NCI-H1694 treated with DMSO at 0.1 percent for 48 hours (cell line): ENCODE measurements at places on chromosomes 5 and 9.
A peak's percentile ranks its signal among the peaks of the same experiment; 100 is the strongest.

GRCh38 chr5:92836855-92837755, 743.9 kb downstream of the NR2F1-AS1 start:
- no peak for DNase-seq

GRCh38 chr9:37350486-37351190, 71.9 kb upstream of the GRHPR start:
- DNase-seq, result no peak

DNA sequence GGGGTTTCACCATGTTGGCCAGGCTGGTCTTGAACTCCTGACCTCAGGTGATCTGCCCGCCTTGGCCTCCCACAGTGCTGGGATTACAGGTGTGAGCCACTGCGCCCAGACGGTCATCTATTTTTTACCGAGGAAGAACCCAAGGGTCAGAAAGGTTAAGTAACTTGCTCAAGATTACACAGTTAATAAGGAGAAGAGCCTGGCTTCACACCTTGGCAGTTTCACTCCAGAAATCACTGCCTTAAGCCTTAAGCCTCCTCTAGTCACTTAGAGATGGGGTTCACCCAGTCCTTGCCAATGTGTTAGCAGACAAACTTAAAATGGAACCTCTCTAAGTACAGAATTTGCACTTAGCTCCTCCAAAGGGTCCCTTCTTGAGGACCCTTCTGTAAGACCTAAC, 116.3 kb downstream of the PTTG1 start:
- DNase-seq, result no peak

GRCh38 chr9:114719290-114719689, 37.3 kb upstream of the TEX48 start:
- no peak for DNase-seq

DNA sequence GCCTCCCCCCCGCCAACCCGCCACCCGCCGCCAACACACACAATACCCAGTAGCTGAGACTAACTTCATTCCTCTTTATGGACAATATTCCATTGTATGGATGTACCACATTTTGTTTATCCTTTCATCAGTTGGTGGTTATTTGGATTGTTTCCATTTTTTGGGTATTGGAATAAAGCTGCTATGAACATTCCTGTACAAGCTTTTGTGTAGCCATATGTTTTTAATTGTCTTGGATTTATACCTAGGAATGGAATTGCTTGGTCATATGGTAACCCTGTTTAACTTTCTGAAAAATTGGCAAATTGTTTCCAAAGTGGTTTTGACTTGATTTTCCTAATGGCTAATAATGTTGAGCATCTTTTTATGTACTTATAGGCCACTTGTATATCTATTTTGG, 4.9 kb upstream of the UBTD2 start:
- DNase-seq, result no peak

DNA sequence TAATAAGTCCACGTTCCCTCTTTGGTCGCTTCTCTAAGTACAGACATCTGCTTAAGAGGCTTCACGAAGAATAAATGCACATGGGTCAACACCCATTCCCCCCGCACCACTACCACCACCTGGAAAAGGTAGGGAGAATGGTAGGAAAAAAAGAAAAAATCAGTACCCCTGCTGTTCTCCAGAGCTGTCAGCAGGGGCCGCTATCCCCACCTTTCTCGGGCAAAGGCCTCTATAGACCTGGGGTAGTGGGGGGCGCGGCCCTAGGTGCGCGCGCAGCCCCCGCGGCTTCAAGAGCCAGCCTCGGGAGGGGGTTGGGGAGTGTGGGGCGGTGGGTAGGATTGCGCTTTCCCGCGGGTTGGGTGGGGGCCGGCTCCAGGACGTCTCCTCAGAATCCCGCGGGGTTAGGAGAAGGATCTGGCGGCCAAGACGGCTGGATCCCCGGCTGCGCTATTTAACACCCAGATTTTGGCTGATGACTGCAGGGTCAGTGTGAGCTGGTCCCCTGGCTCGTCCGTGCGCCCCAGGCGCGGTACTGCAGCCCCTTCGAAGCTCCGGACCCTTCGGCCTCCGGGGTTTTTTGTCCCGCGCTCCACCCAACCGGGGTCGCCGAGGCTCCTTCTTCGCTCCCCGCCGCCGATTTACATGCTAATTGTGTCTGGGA, 1.6 kb upstream of the SEMA6A start:
- DNase-seq, result peak; percentile 5

GRCh38 chr9:136558373-136558772, 12.5 kb upstream of the NOTCH1 start:
- no peak for DNase-seq

DNA sequence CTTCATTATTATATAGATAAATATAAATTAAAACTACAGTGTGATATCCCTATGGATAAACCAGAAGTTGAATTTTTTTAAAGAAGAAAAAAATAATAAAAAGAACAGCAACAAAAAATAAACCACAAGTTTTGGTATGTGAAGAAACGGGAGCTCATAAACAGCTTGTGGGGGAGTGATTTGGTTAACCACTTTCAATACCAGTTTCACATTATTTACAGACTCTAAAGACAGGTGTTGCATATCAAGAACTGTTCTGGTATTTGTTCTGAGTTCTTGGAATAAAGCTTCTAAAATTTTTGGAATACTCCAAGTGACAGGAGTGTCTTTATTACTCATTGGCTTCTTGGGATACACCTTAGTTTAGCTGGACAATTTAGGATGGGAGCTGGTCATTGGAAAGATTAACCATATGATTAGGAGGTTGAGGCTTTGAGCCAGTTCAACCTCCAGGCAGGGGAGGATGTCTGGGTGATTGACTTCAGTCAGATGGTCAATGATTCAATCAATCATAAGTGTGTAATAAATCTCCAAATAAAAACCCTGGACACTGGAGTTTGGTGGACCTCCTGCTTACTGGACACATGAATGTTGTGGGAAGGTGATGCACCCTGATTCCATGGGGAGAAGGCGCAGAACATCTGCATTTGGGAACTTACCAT, 2223.1 kb upstream of the C9orf72 start:
- no peak for DNase-seq

DNA sequence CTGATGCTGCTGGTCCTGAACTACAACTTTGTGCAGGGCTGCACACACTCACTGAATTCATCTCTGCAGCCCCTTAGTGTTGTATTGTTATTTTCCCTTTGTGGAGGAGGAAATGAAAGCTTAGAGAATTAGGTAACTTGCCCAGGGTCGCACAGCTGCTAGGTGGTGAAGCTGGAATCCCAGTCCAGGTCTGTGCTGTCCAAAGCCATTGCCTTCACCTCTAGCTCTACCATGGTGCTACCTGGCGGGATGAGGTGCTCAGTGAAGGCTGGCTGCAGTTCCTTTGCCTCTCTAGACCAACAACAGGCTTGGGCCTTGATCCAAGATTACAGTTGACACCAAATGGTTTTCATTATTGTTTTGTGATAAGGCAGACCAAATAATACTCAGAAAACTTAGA, 177.8 kb upstream of the PITX1 start:
- no peak for DNase-seq

DNA sequence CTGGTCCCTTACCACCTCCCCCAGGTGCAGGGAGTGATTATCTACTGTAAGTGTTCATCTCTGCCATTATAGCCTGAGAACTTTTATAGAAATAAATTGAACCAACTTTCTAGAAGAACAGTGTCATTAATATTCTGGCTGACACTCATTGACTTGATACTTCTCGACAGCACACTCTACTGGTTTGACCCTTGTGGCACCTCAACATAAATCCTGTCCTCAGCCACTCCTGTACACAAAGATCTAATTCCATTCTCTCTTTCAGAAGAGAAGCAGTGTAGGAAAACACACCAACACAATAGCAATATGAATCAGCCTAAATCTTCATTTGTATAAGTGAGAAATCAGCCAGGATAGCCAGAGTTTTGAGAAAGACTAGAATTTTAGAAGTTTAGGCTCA, 417.7 kb downstream of the TAF11L14 start:
- DNase-seq, result no peak

DNA sequence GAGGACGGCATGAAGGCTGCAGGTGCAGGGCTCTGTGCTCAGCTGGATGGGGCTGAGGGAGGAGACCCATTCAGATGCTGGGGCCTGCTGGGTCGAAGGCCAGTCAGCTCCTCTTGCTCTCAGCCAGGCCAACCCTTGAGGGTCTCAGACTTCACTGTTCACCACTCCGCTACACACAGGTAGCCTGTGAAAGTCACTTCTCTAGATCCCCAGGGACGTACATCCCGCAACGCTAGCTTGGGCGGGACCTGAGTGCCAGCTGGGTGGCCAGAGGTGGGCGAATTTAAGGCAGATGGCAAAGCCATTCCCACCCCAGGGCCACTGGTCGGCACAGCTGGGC, 42.2 kb upstream of the FCN1 start:
- no peak for DNase-seq

DNA sequence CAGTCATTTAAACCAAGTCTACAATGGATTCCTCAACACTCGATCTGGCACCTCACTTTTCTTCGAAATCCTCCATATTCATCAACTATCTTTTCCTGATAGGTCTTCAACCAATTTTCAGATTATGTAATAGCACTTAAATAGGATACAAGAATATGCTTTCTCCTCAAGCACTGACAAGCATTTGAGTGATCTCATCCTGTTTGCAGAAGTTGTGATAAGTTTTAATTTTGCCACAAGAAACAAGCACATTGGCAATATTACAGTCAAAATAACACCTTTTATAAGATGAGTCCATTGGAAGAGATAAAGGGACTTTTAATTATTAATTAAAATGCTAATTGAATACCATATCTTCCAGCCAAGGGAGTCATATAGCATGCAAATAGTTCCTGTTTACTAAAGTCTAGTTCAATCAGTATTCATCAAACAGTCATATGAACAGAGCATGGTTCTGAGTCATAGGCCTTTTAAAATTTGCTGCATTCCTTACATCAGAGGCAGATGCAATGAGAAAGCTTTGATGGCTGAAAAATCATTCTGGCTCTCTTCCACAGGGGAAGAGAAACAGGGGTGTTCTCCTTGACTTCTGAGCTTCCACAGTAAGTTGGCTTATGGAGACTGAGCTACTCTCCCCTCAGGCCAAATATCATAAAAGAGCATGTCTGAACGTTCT, 32.7 kb upstream of the ZCCHC9 start:
- DNase-seq, result no peak

DNA sequence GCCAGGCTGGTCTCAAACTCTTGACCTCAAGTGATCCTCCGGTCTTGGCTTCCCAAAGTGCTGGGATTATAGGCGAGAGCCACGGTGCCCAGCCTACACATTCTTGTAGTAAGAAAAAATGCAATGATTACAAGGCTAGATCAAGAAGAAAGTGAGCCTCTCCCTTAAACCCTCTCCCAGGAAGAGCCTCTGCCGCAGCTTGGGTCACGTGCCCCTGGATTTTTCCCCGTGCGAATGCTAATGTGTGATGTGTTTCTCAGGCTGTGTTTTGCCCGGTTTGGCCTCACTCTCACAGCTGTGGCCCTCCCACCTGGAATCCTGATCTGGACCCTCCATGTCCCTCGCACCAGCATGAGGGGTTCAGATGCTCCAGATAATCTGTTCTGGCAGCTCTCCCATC, 6.9 kb downstream of the PLPP7 start:
- DNase-seq, result no peak

GRCh38 chr9:120868676-120869359, 8.2 kb downstream of the PHF19 start:
- no peak for DNase-seq

DNA sequence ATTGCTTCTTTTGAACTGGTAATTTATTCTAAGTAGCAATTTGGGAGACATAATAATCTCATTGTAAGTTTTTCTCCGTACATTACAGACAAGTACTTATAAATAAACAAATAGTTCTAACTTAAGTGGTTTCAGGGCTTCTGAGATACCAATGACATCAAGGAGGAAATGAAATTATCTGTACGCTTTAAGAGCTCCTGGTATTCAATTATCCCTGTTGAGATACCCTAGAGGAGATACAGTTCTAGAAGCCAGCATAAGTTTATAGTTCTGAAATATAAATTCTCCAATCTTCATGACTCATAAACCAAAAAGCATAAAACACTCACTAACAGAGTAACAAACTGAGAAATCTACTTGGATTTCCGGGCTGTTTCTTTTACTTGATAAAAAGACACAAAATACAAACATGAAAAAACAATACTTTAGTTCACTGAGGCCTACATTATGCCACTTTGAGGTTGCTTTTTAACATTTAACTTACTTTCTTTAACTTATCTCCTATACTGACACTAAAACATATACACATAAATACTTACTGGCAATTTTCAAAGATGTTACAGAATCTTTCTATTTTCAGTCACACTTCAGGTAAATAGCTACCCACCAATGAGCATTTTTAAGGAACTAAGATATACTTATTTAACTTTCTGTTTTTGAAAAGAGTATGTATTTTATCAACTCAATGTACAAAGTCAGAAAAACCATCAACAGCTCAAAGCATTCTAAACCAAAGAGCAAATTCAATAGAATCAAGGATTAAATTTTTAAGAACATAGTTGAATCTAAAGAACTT, 7.5 kb downstream of the DCTN4 start:
- no peak for DNase-seq

GRCh38 chr9:6086006-6086655, 70.7 kb upstream of the RANBP6 start:
- no peak for DNase-seq

DNA sequence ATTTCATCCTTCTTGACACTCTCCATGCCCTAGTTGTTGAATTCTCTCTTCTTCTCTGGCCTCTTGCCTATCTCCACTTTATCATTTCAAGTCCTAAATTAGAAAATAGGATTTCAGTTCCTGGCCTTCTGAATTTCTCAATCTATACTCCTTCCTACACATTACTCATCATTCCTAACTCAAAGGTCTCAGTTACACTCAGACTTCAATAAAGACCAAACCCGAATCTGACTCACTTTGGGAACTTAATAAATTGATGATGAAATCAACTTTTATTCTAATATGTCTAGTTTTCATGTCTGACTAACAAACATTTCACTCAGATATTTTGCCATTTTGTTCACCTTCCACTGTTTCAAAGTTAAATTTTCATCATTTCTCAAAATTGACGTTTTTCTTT, 113.6 kb upstream of the TSLP start:
- DNase-seq, result no peak

GRCh38 chr5:19987612-19988361, at the start of gene CDH18:
Gene CDH18, minus strand, starts transcription at chr5:19988200. Its CDS starts 149,214 bp downstream, at chr5:19838986.
- DNase-seq, result peak; percentile 84

GRCh38 chr9:127451608-127451857, 223 bp downstream of the LRSAM1 start:
- no peak for DNase-seq

- no peak for DNase-seq
These were observed 15.7 kb downstream of the NACC2 start for GRCh38 chr9:136079211-136079915.
